Lung (tissue), 17 donors: ENCODE measurements at places on chromosomes 5 and 9. TPM values are rescaled to one million over a fixed set of nuclear protein-coding genes. Genes with fewer than 3 reads are reported as not detected.

Gene PCDHB5
- 4.8 TPM for total RNA-seq

DNA sequence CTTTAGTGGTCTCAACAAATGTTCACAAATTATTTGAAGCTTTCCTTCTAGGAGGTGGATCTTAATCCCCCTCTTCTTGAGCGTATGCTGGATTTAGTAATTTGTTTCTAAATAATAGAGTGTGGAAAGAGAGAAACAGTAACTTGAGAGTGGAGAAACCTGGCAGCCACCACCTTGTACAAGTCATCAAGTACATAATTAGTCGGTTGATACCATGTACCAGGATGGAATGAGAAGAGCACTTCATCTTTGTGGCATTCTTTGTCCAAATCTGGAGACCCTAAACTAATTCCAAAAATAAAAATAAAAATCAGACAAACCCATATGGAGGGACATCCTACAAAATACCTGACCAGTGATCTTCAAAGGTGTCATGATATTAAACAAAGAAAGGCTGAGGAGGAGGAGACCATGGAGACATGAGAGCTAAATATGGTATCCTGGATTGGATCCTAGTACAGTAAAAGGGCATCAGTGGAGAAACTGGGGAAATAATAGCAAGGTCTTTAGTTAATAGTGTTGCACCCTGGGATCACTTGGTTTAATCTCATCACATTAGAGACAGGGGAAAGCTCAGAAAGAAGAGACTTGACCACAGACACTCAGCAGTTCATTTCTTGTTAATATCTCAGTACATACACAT is 147.9 kb downstream of the ASTN2 start:
- no peak for DNase-seq

DNA sequence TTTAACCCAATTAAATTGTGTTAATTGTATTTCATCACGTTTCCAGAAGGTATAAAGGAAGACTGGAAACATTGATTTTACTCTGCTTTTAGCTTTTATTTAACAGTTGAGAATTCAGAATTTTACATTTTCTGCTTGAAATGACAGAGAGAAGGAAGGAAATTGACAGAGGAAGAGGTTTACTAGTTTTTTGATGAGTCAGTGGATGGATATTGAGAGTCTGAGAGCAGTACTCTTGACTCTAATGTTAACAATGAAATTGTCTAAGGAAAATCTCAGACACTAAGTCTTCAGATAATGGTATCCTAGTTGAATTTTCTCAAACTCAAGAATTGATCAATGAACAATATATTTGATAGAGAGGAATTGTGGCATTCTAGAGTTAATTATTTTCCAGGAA is 60.6 kb downstream of the IPO11 start:
- DNase-seq: no peak

DNA sequence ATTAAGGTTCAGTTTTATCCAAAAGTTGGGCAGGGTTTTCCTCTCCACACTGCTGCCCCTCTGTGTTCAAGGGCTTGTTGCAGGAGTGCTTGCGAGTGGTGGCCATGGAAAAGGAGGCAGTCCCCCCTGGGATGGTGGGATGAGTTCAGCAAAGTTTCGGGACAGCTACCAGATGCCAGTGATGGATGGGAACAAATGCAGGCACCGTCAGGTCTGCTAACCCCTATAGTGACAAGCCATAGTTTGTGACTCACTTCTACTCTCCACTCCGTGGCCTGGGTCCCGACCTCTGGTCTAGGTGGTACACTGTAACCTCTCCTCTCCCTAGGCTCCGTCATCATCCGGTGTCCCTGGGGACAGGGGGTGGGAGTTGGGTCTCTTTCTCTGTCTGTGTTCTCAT is 3.8 kb upstream of the RNF14 start:
- DNase-seq: no peak

DNA sequence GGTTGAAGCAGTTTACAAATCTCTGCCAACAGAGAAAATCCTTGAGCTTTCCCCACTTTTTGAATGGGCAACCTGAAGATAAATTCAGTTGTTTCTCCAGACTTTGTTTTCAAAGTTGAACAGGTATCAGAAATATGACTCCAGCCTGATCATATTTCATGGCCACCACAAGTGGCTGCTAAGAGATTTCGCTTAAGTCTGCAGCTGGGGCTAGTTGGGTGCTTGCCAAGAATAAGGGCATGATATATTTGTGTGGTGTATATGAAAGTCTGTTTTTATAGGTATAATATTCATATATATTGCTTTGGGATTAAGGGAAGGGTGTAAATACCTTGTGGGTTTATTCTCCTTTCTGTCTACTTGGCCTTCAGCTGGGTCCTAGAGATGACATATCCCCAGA is 168.4 kb upstream of the GDNF start:
- no peak for DNase-seq

DNA sequence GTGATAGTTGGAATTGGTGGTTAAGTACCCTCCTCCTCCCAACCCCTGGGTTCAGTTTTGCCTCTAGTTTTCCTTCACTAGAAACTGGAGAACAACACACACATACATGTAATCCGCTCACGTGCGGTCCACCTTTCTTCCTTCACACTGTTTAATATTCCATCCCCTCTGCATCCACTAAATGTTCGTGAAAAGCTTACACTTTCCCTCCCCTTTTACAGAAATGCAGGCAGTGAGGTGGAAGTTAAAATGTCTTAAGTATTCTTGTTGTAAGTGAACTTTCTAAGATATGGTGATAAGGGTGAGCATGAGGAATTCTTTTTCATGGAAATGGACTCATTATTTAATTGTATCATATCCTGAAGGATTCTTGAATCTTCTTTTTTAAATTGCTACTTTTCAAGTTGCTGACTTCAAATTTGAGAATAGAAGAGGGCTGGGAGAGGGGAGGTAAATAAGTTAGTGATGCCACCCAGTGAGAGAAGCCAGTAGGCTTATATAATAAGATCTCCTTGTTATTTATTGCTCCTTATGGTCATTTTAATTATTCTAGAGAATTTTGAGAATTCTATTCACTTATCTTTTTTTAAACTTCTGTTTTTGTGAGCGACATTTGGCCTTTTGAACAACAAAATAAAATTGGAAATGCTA is 90.2 kb downstream of the TLE4 start:
- DNase-seq: no peak

- DNase-seq: no peak
Measured at GRCh38 chr5:73388306-73388684, 60.3 kb downstream of the FOXD1 start.

DNA sequence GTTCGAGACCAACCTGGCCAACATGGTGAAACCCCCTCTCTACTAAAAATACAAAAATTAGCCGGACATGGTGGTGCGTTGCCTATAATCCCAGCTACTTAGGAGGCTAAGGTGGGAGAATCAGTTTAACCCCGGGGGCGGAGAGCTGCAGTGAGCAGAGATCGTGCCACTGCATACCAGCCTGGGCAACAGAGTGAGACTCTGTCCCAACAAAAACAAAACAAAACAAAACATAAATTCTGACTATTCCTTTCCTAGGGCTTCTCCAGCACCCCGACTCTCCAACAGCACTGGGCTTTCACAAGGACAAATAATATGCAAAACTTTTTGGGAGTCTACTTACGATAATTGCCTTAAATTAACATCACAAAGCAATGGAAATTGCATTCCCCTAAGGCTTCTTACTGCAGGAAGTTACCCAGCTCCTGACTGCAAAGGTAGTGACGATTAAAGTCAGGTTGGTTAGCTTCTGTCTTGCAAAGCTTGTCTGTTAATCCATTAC is 15.9 kb upstream of the CDKN2AIPNL start:
- no peak for DNase-seq

DNA sequence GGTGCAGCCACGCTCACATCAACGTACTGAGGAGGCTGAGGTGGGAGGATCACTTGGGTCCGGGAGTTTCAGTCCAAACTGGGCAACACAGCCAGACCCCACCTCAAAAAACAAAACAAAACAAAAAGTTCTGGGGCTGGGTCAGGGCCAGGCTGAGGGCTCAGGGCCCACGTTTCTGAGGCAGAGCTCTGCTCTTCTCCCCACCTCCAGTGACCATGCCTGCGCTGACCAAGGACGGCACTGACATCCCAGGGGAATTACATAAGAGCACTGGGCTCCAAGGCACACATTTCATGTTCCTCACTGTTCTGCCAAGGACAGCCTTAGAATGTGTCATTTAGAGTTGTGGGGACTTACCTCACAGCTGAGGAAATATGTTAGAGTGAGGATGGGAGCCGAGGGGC is 40.4 kb upstream of the TESK1 start:
- no peak for DNase-seq

GRCh38 chr5:143738417-143739401 is 73.3 kb upstream of the HMHB1 start:
- no peak for DNase-seq

Gene PNPLA7
- 8.9 TPM for total RNA-seq

DNA sequence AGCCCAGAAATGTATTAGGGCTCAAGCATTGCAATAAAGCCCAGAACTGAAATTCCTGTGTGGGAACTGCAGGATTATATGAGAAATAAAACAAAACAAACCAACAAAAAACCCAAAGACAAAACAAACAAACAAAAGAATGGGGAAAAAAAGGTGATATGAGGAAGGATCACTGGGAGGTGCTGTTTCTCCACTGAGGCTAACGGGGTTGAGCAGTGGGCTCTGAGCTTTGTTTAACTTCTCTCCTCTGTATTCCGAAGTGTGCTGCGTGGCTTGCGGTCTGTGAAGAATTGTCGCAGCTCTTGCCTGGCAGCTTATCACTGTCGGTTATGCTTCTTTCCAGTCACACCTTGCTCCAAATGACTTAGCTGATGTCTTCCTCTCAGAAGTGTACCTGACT is 106.3 kb downstream of the TENT4A start:
- peak; percentile 44 for DNase-seq

- no peak for DNase-seq
Measured at GRCh38 chr9:115133649-115134048, 15.7 kb upstream of the TNC start.

- DNase-seq: no peak
Measured at GRCh38 chr5:67494186-67494855, 297.7 kb upstream of the CD180 start.

- DNase-seq: no peak
Measured at GRCh38 chr9:91677822-91678436, 254.3 kb upstream of the NFIL3 start.

- DNase-seq: no peak
Measured at GRCh38 chr9:31114346-31114745, 1270.1 kb upstream of the ACO1 start.

DNA sequence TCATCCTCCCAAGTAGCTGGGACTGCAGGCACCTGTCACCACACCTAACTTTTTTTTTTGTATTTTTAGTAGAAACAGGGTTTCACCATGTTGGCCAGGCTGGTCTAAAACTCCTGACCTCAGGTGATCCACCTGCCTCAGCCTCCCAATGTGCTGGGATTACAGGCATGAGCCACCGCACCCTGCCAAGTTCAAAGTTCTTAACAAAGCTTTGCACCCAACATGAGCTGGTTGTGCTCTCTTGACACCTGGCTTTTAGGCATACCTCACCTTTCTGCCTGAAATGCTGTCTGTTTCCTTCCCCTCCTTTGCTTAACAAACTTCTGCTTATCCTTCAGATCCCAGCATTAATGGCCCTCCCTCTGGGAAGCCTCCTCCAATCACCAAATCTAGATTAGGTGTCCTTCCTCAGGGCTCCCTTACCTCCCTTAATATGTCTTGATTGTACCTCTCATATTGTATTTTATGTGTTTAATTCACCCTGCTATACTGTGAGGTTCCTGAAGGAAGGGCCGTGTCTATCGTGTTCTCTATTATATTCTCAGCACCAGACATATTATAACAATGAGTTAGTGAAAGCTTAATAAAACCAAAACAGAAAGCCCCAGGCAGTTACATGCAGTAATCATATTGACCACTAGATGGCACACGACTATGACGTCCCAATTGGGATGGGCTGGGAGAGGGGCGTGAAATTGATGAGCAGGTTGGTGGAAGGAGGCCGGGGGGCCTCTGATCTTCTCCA is 62.9 kb upstream of the PPARGC1B start:
- DNase-seq: no peak

Gene FOXD4L4
- total RNA-seq: 0.21 TPM

- DNase-seq: peak; percentile 74
Measured at GRCh38 chr5:94467954-94468930, 150.2 kb downstream of the KIAA0825 start.

DNA sequence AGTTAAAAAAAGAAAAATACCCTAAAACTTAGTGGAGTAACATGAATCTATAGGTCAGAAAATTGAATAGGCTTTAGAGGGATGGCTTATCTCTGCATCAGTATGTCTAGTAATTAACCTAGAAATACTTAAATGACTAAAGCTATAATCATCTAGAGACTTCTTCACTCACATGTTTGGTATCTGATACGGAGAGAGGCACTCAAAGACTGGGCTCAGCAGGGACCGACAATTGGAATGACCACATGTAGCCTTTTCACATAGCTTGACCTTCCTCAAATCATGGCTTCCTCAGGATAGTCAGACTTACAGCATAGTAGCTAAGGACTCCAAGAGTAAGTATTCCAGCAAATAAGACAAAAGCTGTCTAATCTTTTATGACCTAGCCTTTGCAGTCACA is 105.3 kb upstream of the RORB start:
- DNase-seq: no peak

DNA sequence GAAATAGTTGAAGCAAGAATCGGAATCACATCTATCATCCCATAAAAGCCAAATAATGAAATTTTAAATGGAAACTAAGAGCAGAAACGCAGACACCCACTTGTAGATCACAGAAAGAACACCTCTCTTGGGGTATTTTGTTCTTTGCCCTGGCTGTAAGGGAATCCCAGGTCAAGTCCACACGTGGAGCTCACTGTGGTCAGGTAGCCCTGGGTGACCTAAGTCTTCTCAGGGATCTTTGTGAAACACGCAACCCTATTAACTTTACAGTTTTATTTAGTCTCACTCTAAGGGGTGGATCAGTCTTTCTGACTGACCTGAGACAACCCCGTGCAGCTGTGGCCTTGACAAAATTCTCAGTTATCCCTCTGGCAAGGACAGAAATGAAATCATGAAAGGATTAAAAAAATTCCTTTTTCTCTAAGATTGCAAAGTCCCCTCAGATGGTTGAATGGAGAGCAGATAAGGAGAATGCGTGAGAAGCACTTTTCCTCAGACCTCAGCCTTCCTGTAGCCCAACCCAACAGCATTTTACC is 111.6 kb downstream of the NREP start:
- DNase-seq: no peak

DNA sequence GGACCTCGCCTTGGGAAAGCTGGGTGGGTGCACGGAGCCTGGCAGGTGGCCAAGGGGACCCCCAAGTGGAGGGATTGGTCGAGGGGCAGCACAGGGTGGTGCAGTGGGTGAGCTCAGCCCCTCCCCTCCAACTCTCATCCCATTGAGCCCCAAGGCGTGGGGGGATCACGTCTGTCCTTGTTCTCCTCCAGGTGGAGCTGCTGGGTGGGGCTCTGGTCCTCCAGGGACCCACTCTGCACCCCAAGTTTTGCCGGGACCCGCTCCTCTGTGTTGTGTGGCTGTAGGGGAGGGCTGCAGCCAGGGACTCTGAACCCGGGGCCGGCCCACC is 3.6 kb upstream of the FUT7 start:
- no peak for DNase-seq

GRCh38 chr5:82072138-82072537 is 100.3 kb downstream of the ATG10 start:
- DNase-seq: no peak

Gene SPINK7
- not detected for total RNA-seq
